ENCODE measurements at places on chromosomes 3 and 15.

DNA sequence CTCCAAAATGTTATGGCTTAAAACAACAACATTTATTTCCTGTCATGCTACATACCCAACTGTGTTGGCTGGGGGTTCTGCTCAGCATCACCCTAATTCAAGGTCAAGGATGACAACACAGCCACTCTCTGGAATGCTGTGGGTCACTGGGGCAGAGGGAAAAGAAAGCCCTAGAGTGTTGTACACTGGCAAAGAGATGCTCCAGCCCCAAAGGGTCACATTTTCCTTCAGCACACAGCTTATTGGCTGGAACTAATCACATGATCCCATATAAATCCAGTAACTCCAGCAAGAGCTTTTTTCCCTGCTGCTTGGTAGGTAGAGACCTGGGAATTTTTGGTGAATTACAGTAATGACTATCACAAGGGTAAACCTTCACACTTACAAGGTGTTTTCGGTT is 1041.4 kb downstream of the NTRK3 start:
- DNase-seq: no peak

GRCh38 chr15:34708422-34708821 is 46.4 kb downstream of the GJD2 start:
- DNase-seq: no peak

- no peak for DNase-seq
Observed at GRCh38 chr3:155555479-155556060, 189.3 kb downstream of the PLCH1 start.

DNA sequence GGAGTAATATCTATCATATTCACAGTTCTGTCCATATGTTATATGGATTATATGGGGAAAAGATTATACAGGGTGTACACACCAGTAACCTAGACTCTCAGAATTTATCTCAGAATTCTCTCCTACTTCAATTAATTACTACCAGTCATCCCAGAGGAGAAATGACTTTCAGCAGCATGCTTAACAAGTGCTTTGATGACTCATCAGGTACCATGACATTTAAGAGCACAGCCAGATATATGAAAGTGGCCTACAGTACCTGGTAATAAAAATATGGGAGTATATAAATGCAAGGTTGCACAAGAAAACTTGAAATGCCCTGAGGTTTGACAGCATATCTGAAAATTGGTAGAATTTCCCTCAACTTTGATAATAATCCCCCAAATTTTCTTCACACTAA is 1273.0 kb downstream of the OTOL1 start:
- DNase-seq: no peak

GRCh38 chr3:190498293-190498692 is 15.6 kb upstream of the IL1RAP start:
- DNase-seq: no peak

DNA sequence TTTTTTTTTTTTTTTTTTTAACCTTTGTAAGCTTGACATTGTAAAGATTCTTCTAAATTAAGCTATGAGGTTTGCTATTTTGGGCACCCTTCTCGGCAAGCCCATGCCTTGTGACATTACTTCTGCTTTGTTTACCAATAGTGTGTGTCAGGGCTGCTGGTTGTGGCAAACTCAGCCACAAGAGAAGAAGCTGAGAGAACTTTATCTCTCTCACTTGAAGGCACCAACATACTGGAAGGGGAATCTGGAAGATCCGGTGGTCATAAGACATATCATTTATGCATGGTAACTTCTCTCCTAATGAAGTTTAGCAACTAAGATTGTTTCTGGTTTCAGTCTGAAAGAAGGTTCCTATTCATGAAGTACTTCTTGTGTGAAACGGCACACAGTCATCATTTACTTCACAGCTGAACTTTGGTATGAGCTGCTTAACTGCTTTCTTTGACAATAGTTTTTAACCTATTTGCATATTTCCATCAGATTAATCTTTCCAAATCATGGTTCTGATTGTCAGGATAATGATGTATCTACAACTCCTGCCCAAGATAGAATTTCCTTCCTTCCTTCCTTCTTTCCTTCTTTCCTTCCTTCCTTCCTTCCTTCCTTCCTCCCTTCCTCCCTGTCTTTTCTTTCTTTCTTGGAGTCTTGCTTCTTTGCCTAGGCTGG is 189.3 kb downstream of the NFKBIZ start:
- no peak for DNase-seq

GRCh38 chr3:77815467-77815866 is 775.6 kb downstream of the ROBO2 start:
- DNase-seq: no peak

DNA sequence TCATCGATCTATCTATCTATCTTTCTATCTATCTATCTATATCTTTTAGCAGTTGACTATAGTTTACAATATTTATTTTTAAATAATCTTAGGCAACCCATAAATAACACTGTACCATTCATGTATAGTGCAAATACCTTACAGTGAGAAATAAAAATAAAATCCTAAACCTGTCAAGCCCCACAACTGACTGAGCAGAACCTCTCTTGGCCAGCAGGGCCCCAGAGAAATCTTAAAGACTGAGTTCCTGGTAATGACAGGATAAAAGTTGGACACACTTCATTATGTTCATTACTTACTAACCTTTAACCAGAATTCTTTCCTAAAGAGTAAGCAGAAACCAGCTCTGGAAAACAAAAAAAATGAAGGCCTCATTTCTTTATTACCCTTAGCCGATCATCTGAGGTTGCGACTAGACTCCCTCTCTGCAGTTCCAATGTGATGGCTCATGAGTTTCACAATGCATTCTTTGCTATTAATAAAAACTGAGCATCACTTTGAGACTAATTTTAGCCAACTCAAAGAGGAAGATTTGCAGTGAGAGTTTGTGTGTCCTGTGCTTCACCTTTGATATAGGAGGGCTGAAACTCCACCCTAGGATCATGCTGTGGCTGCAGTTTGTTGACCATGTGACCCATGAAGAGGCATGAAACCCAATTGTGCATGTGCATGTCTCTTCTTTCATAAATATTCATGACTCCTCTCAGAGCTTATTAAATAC is 1072.0 kb downstream of the NSUN3 start:
- no peak for DNase-seq

GRCh38 chr15:73560501-73561117 is 72.6 kb downstream of the NPTN start:
- no peak for DNase-seq

DNA sequence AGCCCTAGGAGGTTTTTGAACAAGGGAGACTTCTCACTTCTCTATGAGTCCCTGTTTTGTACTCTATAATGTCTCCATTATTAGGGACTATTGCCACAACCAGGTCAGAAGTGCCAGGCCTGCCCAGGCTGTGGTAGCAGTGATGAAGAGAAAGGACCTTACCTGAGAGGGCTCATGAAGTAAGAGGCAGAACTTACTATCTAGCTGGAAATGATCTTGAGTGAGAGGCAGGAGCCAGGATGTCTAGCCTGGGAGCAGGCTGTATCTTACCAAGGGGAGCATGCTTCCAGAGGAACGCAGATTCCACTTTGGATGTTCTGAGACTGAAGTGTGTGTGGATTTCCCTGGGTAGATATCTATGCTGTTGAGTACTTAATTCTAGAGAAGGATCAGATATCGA is 93.3 kb downstream of the RPL39L start:
- no peak for DNase-seq

- DNase-seq: no peak
Observed at GRCh38 chr15:78668987-78669386, 28.0 kb upstream of the CHRNB4 start.

- no peak for DNase-seq
Observed at GRCh38 chr3:123314359-123315270, 112.9 kb downstream of the SEC22A start.

- DNase-seq: no peak
Observed at GRCh38 chr3:71542521-71543370, 40.8 kb downstream of the FOXP1 start.

- no peak for DNase-seq
Observed at GRCh38 chr15:39270221-39270855, 310.5 kb upstream of the THBS1 start.

DNA sequence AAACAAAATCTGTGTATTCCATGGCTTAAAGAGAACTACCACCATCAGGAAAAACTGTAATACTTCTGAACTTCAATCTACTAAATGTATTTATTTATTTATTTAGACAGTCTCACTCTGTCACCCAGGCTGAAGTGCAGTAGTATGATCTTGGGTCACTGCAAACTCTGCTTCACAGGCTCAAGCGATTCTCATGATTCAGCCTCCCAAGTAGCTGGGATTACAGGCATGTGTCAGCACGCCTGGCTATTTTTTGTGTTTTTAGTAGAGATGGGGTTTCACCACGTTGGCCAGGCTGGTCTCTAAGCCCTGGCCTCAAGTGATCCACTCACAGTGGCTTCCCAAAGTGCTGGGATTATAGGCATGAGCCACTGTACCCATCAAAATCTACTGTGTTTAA is 202.3 kb upstream of the POU1F1 start:
- DNase-seq: no peak

GRCh38 chr3:171225708-171226107 is 199.2 kb upstream of the SLC2A2 start:
- DNase-seq: no peak

DNA sequence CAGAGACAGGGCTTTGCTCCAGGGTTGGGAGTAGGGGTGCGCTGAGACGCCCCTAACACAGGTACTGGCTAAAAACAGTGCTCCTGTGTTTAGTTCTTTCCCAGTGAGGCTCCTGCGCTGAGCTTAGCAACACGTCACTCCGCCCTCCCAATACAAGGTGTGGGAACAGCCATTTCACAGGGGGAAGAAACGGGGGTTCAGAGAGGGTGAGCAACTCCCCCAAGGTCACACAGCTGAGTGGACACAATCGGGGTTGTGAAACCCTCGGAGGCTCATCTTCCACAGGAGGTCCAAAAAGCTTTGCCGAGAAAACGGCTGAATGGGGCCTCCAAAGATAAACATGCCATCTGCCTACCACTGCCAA is 628 bp downstream of the PRRT3 start:
- DNase-seq: no peak

DNA sequence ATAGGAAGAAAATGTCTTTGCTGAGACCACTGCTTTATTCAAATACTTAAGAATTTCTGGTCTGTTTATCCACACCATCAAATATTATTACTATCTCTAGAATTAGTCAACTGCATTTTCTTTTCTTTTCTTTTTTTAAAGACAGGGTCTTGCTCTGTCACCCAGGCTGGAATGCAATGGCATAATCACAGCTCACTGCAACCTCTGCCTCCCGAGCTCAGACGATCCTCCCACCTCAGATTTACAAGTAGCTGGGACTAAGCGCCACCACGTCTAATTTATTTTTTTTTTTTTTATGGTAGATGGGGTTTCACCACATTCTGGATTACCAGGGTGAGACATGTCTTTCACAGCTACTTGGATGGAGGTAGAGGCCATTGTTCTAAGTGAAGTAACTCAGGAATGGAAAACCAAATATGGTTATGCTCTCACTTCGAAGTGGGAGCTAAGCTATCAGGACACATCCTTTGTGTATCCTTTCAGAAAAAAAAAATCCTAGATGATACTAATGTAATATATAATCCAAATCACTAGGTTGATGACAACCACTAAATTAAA is 52.8 kb downstream of the STAG1 start:
- no peak for DNase-seq

DNA sequence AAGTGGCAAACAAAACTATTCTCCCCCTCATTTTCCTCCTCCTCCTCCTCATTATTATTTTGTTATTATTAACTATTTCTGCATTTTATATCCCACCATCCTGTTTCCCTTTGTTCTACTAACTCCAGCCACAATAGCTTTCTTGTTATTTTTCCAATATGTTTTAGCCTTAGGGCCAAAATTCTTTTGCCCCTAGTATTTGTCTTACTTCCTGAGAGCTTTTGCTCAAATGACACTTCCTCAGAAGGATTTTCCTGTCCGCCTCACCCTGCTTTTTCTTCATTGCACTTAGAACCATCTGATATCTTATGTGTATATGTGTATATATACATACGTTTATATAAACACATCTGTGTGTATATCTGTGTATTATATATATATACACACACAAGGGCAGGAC is 32.7 kb upstream of the NUDT16 start:
- no peak for DNase-seq

DNA sequence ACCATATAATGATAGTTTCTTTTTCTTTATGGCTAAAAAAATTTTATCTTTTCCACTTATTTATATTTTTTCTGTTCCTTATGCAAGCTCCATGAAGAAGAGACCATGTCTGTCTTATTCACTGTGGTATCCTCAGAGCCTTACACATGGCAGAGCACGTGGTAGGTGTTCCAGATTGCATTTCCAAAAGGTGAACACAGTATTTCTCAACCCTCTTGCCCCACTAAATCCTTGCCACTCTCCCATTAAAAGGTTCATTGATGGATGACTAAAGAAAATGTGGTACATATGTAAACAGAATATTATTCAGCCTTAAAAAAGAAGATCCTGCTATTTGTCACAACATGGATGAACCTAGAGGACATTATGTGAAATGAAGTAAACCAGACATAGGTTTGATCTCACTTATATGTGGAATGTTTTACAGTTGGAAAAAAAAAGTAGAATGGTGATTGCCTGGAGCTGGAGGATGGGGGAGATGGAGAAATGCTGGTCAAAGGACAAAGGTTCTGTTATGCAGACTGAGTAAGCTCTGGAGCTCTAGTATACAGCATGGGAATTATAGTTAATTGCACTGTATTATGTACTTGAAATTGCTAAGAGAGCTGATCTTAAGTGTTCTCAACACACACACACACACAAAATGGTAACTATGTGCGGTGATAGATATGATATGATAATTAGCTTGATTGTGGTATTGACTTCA is 266.7 kb downstream of the CNTN3 start:
- no peak for DNase-seq
